Stimulated activated CD4-positive, alpha-beta T cell treated with anti-CD3 and anti-CD28 coated beads, TNF-alpha, amount 100 ng/mL, for 48 hours (primary cell): ENCODE measurements at places on chromosomes 13 and 19.

- no peak for DNase-seq
Observed at GRCh38 chr19:35498984-35499527, 8.8 kb upstream of the KRTDAP start.

- no peak for DNase-seq
Observed at GRCh38 chr19:47378246-47378645, 29.1 kb downstream of the DHX34 start.

DNA sequence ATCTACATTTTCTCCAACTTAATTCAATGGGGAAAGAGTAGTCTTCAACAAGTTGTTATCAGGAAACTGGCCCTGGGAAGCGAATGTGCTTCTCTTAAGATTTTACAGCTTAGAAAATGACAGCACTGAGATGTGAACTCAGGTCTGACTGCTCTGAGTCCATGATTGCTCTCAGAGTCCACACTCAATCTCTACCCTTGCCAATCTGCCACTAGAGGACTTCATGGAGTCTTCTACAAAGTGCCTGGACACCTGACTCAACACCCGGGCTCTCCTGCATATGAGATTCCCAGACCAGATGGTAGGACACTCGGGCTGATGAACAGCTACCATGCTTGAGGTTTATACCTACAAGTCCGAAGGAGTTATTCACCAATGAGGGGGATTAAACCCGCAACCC lies 74.8 kb downstream of the ABCC4 start:
- no peak for DNase-seq

DNA sequence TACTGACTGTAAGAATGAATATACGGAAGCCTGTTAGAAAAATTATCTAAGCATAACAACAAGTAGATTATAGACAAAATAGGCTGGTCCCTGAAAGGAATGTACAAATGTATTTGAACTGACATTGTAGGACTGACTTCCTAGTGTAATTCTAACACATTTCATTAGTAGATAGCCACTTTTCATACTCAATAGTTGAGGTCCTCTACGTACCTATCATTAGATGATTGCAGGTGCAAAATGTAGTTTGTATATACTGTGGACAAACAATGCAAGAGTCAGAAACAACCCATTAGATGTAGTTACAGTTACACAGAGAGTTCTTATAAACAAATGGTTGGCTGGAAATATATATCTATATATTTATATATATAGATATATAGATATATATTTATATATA lies 402.3 kb upstream of the SLITRK6 start:
- DNase-seq: no peak

- no peak for DNase-seq
Observed at GRCh38 chr13:18948664-18949488, 232.7 kb downstream of the TUBA3C start.

GRCh38 chr13:40784540-40784939 lies 4.9 kb upstream of the SLC25A15 start:
- DNase-seq: no peak

GRCh38 chr13:37486171-37486681 lies 112.3 kb downstream of the POSTN start:
- DNase-seq: no peak

DNA sequence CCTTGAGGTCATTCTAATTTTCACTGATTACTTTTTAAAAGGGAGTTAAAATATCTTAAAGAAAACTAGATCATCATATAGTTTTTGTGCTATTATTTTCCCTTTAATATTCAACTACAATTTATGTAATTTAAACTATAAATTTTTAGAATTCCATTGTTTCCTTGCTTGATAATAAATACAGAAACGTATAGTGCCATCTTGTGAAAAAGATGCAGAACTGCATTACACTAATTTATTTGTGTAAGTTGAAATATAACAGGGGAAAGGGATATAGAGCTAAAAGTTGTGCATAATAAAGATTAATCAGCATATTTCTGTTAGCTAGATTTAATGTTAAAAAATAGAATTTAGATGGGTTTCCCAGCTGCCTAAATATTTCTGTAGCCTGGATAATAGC lies 61.5 kb upstream of the TDRD3 start:
- DNase-seq: no peak

- no peak for DNase-seq
Observed at GRCh38 chr13:48220592-48220980, 12.4 kb upstream of the ITM2B start.

GRCh38 chr19:17475541-17476115 lies 5.3 kb downstream of the SLC27A1 start:
- DNase-seq: no peak

DNA sequence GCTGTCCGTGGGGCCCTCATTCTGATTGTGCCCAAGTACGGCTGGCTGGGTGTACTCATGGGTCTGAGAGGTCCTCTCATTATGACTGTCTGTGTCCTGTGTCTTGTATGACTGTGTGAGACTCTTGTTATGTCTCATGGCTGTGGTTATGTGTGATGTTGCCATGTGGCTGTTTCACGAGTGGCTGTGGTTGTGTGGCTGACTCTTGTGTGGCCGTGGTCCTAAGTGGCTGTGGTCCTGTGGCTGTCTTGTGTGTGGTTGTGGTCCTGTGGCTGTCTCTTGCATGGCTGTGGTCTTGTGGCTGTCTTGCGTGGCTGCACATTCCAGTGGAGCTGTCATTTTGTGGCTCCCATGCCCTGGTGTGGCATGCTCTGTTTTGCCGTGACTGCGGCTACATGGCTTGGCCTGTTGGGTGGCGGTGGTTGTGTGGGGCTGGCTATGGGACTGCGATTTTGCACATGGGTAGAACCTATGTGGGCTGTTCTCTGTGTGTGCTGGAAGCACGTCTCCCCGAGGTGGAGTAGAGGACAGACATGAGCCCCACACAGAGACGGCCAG lies 2.5 kb downstream of the LYL1 start:
- peak; percentile 45 for DNase-seq

DNA sequence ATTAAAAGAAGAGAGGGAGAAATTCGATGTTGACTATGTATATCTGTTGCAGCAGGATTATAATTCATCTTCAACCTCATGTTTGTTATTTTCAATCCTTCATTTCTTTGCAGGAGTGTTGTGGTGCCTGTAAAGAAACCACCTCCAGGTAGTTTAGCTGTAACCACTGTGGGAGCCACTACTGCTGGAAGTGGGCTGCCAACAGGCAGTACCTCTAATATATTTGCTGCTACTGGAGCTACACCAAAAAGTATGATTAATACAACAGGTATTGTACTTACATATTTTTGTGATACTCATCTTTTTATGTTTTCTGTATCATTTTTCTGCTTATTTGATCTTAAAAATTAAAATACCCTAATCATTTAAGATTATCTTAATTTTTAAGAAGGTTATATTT lies 266.5 kb downstream of the NBEA start:
- no peak for DNase-seq

GRCh38 chr13:51113186-51113881 lies 2.3 kb upstream of the C13orf42 start:
- no peak for DNase-seq

DNA sequence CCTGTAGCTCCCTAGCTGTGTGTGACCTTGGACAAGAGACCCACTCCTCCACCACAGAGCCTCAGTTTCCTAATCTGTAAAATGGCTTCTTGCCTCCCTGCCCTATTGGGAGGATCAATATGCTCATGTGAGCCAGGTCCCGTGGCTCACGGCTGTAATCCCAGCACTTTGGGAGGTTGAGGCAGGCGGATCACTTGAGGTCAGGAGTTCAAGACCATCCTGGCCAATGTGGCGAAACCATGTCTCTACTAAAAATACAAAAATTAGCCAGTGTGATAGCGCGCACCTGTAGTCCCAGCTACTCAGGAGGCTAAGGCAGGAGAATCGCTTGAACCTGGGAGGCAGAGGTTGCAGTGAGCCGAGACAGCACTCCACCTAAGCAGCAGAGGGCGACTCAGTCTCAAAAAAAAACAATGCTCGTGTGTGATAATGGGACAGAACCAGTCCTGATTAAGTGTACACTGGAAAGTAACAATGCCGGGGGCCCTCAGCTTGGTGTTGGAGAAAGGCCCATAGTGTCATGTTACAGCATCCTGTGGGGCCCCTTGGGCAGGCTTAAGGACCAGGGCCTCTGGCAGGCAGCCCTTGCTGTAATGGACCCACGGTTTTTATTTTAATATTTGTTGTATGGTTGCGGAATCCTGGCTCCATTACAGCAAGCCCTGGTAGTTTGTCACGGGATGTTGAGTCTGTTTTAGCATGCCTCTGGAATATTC lies 6.8 kb downstream of the RPS11 start:
- DNase-seq: no peak

GRCh38 chr13:114275304-114275703 lies 6.1 kb upstream of the UPF3A start:
- no peak for DNase-seq

- no peak for DNase-seq
Observed at GRCh38 chr13:109670776-109671175, 115.6 kb downstream of the IRS2 start.

DNA sequence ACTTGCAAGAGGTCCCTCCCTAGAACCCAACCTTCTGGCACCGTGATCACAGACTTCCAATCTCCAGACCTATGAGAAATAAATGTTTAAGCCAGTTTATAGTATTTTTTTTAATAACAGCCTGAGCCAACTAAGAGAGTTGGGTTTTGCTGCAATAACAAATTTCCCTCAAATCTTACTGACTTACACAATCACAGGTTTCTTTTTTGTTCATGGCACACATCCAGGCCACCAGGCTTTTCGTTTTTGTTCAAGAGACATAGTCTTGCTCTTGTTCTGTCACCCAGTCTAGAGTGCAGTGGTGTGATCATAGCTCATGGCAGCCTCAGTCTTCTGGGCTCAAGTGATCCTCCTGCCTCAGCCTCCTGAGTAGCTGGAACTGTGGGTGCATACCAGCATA lies 2.0 kb upstream of the SELENOV start:
- DNase-seq: no peak

- no peak for DNase-seq
Observed at GRCh38 chr19:39362682-39363657, 20.7 kb downstream of the SAMD4B start.

DNA sequence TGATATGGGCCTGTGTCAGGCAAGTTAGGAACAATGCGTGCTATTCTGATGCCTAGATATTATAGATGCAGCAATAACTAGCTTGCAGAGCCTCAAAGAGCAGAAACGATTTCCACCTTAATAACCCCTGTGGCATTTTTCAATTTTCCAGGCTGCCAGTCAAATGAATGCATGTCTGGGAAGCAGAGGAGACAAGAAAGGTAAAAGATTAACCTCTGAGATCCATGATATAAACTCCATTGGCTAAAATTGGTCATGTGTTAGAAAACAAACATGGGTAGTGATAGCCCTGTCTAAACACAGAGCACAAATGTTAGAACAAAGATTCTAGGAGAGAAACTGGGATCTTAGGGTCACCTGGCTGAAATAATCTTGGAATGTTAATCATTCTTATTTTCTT lies 811.1 kb downstream of the DIAPH3 start:
- no peak for DNase-seq

DNA sequence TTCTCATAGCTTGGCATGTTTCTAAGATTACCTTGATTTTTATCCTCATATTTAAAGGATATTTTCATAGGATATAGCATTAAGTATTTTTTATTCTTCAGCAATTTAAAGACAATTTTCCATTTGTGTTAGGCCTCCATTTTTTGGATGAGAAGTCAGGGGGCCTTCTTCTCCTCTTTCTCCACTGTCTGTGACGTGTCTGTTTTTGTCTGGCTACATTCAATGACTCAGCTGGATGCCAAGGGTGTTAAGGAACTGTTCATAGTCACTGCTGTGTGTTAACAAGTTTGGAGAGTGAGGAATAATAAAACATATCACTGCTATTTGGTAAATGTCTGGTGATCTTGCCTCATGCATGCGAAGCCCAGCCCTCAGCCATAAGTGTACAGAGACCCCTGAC lies 36.4 kb downstream of the ZNF582 start:
- DNase-seq: no peak

DNA sequence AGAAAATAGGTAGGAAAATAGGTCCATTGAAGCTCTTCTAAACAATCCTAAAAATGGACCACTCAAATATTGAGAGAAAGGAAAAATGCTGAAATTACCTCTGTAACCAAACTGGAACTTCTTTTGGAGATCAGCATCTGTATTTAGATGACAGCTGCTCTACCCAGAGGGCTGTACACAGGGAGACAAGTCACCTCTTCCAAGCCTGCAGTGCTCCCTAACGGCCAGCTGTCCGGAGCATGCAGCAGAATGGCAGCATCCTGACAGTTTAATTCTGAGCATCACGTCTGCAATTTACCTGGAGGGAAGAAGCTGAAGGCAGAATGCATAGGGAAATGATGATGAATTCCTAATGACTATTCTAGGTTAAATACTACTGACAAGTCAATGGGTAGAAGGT lies 62.8 kb upstream of the DIAPH3 start:
- no peak for DNase-seq

GRCh38 chr19:1400281-1401137 lies 833 bp downstream of the GAMT start:
- DNase-seq: no peak

- no peak for DNase-seq
Observed at GRCh38 chr13:49444524-49445395, 686 bp downstream of the SETDB2 start.

GRCh38 chr19:49103331-49104085 lies 10.7 kb upstream of the LIN7B start:
- DNase-seq: no peak
